Endothelial cell of umbilical vein (primary cell): ENCODE measurements at places on chromosomes 6 and 20.

GRCh38 chr6:56037601-56038000 is 162.2 kb upstream of the BMP5 start:
- no peak for DNase-seq

GRCh38 chr6:140193269-140193668 is 818.8 kb upstream of the CITED2 start:
- peak; percentile 7 for DNase-seq

GRCh38 chr20:32474717-32474966 is 110.5 kb downstream of the NOL4L start:
- DNase-seq: no peak

DNA sequence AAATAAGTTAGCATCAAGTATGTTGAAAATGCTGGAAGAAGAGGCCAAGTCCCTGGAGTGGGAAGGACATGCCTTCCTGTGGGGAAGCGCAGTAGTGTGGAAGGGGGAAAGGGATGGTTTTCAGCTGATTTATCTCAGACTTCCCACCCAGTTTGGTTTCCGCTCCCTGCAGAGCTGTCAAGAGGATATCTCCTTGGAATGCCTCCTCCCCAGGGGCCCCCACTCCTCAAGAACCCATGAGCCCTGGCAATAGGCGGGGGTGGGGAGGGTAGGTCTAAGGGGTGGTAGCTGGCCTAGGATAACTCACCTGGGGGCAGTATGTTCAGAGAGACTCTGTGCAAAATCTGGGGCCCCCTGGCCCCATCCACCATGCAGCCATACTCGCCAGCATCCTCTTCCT is 696 bp downstream of the TREML1 start:
- no peak for DNase-seq

DNA sequence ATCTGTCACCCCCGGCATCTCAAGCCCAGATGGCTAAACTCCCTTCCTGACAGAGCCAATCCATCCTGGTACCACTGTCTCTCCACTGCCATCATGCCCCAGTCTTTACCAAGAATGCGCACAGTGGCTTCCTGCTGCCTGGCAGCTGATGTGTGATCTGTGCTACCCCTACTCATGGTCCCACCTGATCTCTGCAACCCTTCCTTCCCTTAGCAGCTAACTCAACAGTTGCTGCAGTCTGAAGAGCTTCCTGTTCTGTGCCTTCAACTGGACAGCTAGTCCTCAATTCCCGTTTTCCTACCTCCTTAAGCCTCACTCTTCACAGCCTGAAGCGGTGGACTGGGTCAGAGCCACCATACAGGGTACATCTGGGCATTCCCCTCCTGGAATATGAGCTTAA is 7.6 kb upstream of the FAM83C start:
- no peak for DNase-seq

- DNase-seq: peak; percentile 16
These were observed 69.6 kb downstream of the DNAH8 start for GRCh38 chr6:38784506-38785235.

GRCh38 chr20:46022411-46023147 is 6.4 kb upstream of the SLC12A5 start:
- no peak for DNase-seq

GRCh38 chr6:117306227-117306790 is 41.0 kb downstream of the VGLL2 start:
- DNase-seq: no peak

DNA sequence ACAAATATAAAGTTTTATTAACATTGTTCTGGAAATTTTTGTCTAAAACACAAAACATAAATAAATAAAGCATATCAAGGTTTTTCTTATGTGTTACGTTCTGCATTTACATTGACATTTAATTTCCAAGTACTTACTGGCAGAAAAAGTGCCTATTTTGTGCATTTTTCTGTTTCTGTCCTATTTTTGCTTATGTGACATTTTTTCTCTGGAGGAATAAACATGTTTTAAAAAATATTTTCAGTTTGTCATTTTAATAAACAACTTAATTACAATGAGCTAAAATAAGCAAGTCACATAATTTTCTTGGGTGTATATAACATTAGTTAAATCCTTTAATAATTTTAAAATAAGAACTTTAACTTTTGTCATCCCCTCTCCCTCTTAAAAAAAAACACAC is 94.4 kb upstream of the HS3ST5 start:
- DNase-seq: no peak

- DNase-seq: no peak
These were observed 15.0 kb downstream of the ESR1 start for GRCh38 chr6:151822252-151823111.

DNA sequence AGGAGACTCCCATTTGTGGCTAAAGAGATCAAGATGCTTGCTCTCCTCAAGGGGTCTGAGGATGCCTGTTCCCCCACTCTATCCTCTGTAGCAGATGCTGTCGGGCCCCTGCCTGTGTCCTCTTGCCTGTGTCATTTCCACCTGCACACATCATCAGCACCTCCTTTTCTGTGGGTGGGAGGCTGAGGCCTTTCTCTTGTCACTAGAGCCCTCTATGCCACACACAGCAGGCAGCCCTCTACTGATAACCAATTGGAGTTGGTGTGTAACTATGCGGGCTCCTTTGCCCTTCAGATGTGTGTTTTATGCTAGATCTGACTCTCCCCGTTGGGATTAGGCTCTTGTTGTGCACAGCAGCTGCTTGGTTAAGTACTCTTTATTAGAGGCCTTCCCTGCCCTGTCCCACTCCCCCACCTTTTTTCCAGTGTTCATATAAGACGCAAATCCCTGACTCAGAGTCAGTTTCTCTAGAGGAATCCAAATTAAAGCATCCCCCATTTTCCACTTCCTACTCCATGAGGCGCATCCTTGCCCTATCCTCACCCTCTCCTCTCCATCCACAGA is 7.7 kb downstream of the TREML2 start:
- DNase-seq: no peak

- DNase-seq: no peak
These were observed 21.3 kb downstream of the MTFR2 start for GRCh38 chr6:136228814-136229213.

DNA sequence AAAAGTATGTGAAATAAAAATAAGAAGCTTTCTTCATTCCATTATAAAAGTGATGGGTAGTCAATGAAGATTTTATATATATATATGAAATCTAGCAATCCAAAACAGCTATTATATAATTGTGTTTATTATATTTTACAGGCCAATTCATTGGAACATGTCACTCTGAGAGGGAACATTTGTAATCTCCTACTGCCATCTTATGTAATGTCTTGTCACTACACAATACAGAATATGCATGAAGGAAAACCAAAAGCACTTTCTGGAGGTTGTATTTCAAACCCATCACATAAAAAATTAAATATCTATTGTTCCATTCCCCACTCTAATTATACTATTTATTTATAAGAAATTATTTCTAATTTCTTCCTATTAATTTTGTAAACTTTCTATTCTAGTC is 31.5 kb upstream of the IRAK1BP1 start:
- DNase-seq: no peak

DNA sequence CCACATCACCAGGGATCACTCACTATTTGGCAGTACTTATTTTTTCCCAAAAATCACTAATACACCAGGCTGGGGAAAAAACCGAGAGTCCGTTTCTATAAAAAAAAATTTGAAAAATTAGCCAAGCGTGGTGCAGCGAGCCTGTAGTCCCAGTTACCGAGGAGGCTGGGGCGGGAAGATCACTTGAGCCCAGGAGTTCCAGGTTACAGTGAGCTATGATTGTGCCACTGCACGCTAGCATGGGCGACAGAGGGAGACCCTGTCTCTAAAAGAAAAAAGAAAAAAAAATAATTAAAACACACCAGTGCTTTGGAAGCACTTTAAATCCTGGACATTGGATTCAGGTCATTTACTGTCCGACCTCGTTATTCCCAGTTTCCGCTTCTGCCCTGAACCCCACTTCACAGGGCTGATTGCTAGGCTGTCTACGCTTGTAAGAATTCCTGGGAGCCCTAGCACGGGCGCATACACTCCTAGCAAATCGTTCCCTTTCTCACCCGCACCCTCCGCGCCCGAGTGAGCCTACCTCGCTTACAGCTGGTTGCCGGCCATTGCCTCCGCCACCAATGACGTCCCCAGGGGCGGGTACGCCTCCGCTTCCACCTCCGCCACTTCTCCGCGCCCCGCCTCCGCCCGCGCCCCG is at the start of gene TPMT:
Gene TPMT (minus strand): TSS at position 571 of the 643 bp plus-strand sequence. CDS start 5,950 bp downstream, outside the sequence.
- DNase-seq: no peak

DNA sequence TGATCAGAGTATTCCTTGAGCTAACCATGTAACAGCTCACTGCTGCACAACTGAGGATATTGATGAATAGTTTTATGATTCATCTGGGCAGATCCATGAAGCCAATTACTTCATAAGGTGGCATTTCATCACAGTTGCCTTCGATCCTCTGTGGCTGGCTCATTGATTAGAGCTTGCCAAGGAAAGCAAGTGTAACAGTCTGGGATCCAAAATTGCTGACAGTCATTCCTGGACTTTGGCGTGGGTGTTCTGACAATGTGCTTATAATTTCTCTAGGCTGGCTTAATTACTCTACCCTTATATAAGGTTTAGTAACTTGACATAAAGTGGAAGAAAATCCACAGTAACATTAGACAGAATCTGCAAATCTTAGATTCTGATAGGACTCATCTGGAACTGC is 551.3 kb upstream of the CDH4 start:
- DNase-seq: no peak

DNA sequence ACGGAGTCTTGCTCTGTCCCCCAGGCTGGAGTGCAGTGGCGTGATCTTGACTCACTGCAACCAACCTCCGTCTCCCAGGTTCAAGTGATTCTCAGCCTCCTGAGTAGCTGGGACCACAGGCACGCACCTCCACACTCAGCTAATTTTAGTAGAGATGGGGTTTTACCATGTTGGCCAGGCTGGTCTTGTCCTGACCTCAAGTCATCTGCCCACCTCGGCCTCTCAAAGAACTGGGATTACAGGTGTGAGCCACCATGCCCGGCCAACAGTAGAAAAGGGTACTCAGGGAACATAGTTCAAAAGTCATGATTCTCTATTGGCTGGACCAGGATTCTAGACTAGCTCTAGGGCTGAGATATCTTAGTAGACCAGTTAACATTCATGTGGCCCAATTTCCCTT is 5.6 kb downstream of the CSNK2A1 start:
- DNase-seq: no peak

GRCh38 chr6:34152806-34153520 is 7.1 kb upstream of the GRM4 start:
- no peak for DNase-seq

DNA sequence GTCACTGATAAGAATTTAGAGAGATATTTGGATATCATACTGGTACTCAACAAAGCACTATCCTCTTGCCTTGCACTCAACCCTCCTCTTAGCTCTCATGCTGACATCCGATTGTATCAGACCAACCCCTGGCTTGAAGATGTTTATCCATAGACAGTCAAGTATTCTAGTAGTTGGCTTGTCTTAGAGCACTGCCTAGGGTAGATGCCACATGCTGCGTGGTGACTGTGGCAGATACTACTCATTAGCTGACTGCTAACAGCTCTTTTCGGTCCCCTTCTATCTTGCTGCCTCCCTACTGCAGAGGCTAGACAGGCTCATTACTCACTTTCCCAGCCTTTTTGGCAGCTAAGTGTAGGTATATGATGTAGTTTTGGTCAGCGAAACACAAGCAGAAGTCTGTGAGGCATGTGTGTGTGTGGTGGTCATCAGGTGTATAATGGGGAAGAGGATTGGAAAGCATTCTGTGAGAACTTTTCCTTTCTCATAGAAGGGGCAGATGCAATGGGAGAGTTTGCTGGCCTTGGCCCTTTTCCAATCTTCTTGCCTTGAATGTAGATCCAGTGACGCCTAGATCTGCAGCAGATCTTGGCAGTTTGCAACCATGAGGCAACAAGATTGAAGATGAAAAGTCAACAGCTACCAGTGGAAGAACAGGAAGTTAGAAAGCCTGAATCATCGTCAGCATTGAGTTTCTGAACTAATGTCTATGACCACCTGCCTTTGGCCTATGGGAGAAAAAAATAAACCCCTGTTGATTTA is 4.4 kb upstream of the IFNGR1 start:
- peak; percentile 92 for DNase-seq

GRCh38 chr20:13875265-13875811 is 90.5 kb downstream of the NDUFAF5 start:
- DNase-seq: no peak

- no peak for DNase-seq
These were observed 52.7 kb downstream of the RPP21 start for GRCh38 chr6:30397697-30398096.

DNA sequence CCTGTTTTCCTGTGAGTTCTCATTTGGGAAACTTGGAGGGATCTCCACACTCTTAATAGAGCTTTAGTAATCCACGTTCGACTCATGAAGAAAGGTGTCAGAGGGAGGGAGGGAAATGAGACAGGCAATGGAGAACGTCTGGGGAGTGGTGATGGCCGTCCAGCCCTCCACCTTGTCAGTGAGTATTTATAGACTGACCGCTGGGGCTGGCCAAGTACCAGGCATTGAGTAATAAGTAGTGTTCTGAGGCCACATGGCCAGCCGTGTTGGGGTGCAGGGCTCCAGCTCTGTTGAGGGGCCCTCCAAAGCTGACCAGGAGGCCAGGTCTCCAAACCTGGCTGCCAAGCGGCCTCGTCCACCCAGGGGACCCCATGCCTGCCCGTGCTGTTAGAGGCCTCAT is 11.3 kb upstream of the DSN1 start:
- DNase-seq: no peak

DNA sequence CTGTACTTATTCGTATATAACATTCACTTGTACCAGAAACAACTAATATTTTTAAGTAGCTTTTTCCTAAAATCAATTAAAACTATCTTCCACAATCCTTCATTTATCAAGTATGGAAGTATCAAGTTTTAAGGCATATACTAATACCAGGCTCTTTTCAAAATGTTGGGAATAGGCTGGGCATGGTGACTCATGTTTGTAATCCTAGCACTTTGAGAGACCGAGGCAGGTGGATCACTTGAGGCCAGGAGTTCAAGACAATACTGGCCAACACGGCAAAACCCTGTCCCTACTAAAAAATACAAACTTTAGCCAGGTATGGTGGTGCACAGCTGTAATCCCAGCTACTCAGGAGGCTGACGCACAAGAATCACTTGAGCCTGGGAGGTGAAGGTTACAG is 25.7 kb upstream of the PLN start:
- no peak for DNase-seq

DNA sequence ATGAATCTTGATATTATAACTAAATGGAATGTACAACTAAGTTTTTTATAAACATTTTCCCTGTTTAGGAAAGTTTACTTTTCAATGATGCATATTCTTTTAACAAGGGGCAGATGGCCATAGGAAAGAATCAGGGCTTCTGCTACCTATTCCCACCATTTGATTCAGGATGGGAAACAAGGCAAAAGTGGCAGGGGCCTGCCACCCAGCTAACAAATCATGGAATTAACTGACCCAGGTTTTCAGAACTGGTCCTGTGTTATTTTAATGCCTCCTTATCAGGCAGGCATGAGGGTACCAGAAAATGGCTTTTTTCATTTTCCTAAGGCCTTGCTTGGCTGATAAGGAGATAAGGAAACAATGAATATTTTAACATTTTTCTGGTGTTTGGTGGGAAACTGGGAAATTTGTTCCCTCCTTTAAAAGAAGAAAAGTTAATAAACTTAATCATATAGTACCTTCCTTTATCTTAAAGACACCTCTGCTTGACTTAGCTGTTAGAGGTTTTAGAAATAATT is 6.7 kb downstream of the POU3F2 start:
- no peak for DNase-seq
